ENCODE measurements at places on chromosomes 6 and 20.

GRCh38 chr6:101454106-101454676, 60.7 kb downstream of the GRIK2 start:
- DNase-seq, result no peak

- no peak for DNase-seq
These were observed 26.0 kb downstream of the CD164 start for GRCh38 chr6:109356237-109356636.

DNA sequence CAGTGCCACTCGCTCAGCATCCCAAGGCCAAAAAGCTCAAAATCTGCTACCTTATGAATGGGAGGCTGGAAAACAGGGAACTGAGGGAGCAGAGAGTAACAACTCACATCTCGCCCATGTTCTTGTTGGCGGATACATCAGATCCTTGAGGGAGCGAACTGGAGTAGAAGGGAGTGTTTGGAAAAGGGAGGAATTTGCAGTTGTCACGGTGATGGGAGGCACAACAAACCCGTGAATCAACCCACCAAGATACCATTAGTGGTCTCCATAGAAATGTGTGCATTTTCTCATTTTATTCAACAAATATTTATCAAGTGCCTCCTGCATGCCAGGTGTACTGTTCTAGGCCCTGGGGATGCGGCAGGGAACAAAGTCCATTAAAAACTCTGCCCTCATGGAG, 212.1 kb downstream of the EYA2 start:
- DNase-seq, result no peak

DNA sequence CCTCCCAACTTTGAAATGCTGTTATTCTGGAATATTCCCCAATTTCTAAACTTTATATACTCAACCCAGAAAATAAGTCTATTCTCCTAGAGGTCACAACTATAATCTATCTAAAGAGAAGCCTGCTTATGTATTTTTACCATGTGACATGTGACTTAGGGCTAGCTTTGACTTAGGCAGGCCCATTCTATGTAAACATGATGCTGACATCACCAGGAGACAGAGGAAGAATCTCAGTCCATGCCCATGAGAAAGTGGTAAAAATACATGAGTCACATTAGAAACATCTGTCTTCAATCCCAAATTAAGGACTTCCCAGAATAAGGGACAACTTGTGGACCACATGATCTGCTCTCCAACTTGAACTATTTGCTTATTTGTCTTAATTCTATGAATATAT, 113.6 kb upstream of the ID4 start:
- no peak for DNase-seq

- DNase-seq, result no peak
These were observed 91.8 kb upstream of the CNKSR3 start for GRCh38 chr6:154602296-154602695.

DNA sequence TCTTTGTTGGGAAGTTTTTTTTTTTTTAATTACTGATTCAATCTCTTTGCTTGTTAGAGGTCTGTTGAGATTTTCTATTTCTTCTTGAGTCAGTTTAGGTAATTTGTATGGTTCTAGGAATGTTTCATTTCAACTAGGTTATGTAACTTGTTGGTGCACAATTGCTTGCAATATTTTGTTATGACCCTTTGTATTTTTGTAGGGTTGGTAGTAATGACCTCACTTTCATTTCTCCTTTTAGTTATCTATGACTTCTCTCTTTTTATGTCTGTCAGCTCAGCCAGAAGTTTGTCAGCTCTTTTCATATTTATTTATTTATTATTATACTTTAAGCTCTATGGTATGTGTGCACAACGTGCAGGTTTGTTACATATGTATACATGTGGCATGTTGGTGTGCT, 51.1 kb upstream of the SLC24A3 start:
- no peak for DNase-seq

- DNase-seq, result no peak
These were observed 40.6 kb downstream of the CLVS2 start for GRCh38 chr6:123036648-123037047.

GRCh38 chr6:56927538-56928453, 27.1 kb upstream of the BEND6 start:
- DNase-seq, result no peak

DNA sequence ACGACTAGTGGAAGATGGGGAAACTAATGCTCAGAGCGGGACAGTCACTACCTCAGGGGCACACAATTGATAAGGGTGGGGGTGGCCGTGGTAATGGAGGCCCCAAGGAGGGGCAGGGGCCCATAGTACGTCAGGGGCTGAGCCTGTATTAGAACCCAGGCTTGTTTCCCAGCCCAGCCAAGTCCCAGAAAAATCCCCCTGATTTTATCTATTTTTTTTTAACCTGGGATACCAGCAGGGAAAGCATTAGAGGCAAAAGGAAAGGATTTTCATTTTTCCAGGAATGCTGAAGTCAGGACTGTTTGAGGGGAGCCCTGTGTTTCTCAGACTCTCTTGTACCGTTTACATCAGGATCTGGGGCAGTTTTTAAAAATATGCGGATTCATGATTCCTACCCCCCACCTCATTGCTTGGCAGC, 382 bp downstream of the MYH7B start:
- no peak for DNase-seq

DNA sequence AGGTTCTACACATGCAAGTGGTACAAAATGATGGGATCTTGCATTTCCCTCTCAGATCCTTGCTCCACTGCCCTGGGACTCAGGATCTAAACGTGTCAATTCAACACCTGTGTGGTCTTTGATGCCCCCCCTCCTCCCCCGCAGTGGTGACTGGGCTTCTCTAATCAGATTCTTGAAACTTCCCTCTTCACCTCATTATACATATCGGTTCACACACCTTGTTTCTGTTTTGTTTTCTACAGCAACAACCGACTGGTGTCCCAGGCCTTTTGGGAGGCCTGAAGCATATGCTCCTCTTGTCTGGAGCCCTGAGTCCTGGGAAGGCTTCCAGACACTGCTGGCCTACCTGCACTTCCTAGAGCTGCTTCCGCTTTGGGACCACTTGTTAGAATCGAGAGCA, 20.0 kb downstream of the SAMD3 start:
- DNase-seq, result no peak

- DNase-seq, result peak; percentile 39
These were observed 39.6 kb downstream of the ESR1 start for GRCh38 chr6:151847064-151847463.

GRCh38 chr20:1685304-1686052, 27.9 kb upstream of the SIRPG start:
- DNase-seq, result no peak

GRCh38 chr6:158680015-158680414, 30.2 kb downstream of the SYTL3 start:
- no peak for DNase-seq

GRCh38 chr20:35135867-35136586, 11.1 kb downstream of the EDEM2 start:
- DNase-seq, result no peak

DNA sequence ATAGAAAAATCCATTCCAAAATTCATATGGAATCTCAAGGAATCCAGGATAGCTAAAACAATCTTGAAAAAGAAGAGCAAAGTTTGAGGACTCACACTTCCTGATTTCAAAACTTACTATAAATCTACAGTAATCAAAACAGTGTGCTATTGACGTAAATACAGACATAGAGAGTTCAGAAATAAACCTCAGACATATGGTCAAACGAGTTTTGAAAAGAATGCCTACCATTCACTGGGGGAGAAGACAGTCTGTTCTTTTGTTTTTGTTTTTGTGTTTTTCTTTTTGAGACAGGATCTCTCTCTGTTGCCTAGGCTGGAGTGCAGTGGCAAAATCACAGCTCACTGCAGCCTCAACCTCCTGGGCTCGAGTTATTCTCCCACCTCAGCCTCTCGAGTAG, 25.3 kb upstream of the PROKR2 start:
- DNase-seq, result no peak

GRCh38 chr20:35215066-35215956, 11.2 kb upstream of the MMP24 start:
- DNase-seq, result no peak

DNA sequence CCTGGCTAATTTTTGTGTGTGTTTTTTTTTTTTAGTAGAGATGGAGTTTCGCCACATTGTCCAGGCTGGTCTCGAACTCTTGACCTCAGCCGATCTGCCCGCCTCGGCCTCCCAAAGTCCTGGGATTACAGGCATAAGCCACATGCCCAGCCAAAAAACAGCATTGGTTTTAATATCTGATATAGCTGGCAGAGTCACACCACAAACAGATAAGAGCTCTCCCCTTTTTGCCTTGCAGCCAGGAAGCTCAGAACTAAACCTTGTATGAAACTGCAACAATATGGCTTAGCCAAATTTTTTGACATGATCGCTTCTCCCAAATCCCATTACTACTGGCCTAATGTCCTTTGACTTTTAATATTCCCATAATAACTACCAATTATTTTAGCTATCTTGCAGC, 4.9 kb downstream of the ACOT8 start:
- no peak for DNase-seq

GRCh38 chr6:15343490-15344191, 97.8 kb downstream of the JARID2 start:
- DNase-seq, result no peak

- no peak for DNase-seq
These were observed 14.7 kb downstream of the NTSR1 start for GRCh38 chr20:62723351-62723750.

DNA sequence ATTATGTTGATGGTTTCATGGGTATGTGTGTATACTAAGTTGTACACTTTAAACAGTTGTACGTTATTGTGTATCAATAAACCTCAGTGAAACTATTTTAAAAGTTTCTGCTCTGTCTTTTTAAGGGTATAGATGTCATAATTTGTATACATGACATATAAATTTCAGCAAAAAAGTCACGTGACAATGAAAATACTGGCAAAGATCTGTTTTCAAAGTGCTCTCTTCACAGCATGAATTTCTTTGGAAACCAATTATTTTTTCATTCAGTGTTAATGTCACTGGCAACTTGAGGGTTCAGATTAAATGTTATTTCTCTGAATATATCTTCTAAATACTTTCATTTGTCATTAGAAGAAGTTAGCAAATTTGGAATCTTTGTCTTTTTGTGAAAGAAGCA, 91.7 kb upstream of the C6orf118 start:
- DNase-seq, result no peak

DNA sequence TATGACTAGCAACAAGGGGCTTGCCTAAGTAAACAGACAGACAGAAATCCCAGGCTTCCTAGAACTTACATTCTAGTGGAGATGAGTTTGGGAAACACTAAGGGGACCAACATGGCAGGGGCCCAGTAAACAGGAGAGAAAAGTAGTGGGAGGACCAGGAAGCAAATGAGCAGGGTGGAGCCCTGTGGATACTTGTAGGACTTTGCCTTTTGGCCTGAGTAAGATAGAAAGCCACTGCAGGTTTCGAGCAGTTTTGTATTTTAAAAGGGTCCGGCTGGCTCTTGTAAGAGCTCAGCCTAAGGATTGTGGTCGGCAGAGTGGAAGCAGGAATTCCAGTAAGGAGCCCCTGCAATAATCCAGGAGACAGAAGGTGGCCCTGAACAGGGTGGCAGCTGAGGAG, 125.5 kb downstream of the MAP3K7 start:
- DNase-seq, result no peak

- DNase-seq, result no peak
These were observed 18.0 kb upstream of the MYL9 start for GRCh38 chr20:36523341-36523740.

DNA sequence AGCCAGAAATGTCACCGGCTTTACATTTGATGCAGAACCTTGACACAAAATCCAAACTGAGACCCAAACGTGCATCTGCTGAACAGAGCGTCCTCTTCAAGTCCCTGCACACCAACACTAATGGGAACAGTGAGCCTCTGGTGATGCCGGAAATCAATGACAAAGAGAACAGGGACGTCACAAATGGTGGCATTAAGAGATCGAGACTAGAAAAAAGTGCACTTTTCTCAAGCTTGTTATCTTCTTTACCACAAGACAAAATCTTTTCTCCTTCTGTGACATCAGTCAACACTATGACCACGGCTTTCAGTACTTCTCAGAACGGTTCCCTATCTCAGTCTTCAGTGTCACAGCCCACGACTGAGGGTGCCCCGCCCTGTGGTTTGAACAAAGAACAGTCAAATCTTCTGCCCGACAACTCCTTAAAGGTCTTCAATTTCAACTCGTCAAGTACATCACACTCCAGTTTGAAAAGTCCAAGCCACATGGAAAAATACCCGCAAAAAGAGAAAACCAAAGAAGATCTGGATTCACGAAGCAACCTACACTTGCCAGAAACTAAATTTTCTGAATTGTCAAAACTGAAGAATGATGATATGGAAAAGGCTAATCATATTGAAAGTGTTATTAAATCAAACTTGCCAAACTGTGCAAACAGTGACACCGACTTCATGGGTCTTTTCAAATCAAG, 108.4 kb downstream of the RTN4IP1 start:
- peak; percentile 96 for DNase-seq

DNA sequence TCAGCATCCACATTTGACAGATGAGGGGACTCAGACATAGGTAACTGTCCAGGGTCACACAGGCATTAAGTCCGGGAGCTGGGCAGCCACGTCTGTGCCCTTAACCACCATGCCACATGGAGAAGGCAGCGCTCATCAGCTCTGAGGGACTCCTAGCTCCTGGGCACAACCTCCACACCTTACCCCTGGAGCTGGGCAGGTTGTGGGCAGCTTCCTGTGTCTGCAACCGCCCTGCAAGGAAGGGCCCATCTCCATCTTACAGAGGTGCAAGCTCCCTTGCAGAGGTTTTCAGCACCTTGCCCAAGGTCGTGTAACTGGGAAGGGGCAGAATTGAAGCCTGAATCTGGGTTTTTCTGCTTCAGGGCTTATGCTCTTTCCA, 7.9 kb downstream of the CCDC167 start:
- DNase-seq, result no peak

DNA sequence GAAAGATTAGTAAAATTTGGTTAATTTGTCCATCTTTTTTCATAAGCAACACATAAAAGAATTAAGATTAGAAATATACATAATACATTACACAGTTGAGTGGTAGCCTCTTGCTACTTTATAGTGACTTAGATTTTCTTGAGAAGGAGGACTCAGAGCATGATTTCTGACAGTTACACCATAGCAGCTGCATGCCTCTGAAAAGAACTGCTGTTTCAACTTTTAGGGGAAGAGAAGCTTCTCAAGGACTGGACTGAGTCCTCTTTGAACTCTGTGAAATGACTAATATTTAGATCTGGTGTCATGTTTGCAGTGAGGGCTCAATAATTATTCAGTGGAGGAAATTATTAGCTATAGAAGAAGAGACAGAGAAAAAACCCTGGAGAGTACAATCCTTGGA, 272.5 kb downstream of the BTBD9 start:
- no peak for DNase-seq

DNA sequence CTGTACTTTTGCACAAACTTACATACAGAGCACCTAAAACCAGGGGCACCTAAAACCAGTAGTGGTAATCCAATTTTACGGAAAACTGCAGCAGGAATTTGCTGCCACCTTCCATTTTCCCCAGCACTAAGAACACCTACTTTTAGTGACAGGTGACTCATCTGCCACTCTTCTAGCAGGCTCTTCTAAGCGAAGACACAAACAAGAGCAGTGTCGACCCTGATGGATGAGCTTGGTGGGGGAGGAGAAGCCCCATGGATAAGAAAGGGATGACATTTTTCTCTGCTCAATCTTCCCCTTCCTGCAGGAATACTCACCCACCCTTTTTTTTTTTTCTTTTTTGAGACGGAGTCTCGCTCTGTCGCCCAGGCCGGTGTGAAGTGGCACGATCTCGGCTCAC, 116.9 kb downstream of the GMPR start:
- DNase-seq, result no peak

- no peak for DNase-seq
These were observed 17.9 kb downstream of the CARMIL1 start for GRCh38 chr6:25297039-25297441.

- DNase-seq, result peak; percentile 42
These were observed 16.4 kb upstream of the PKIG start for GRCh38 chr20:44566018-44566417.
